Lung (tissue), 17 donors: ENCODE measurements at places on chromosomes 2 and 18. TPM values are rescaled to one million over a fixed set of nuclear protein-coding genes. Genes with fewer than 3 reads are reported as not detected.
A peak's percentile ranks its signal among the peaks of the same experiment; 100 is the strongest.

DNA sequence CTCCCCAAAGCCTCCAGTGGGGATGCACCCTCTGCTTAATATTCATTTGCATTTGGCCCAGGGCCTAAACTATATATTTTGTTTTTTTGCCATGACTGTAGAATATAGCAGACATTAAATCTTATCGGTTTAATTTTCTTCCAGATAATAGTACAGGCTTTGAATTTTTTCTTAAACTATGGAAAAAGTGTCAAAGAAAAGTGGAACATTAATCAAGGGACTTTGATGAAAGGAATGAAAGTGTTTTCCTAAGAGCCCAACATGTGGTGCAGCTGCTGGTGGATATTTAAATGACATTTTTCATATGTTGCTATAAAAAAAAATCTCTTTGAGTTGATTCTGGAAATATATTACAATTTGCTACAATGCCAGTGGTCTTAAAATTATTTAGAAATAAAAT lies 346.8 kb downstream of the CYP26B1 start:
- H3K27ac ChIP-seq = no peak overlapping the region
- H3K4me3 ChIP-seq = no peak overlapping the region
- H3K36me3 ChIP-seq = no peaks in the 10 kb centered on the region
- peaks cover 16% of the 10 kb centered on the region for H3K4me1 ChIP-seq
- no peaks in the 10 kb centered on the region for H3K27me3 ChIP-seq
- peak; percentile 9 for DNase-seq

GRCh38 chr2:26068602-26069298 lies 34.9 kb downstream of the RAB10 start:
- no peak for DNase-seq
- no peak overlapping the region for H3K4me3 ChIP-seq
- peaks cover 2% of the 10 kb centered on the region for H3K36me3 ChIP-seq
- peaks cover 13% of the 10 kb centered on the region for H3K4me1 ChIP-seq

- DNase-seq = no peak
- H3K4me3 ChIP-seq = no peak overlapping the region
- H3K4me1 ChIP-seq = no peaks in the 10 kb centered on the region
- no peak overlapping the region for H3K27ac ChIP-seq
- H3K27me3 ChIP-seq = no peaks in the 10 kb centered on the region
Observed at GRCh38 chr18:49193897-49194296, 243.1 kb upstream of the SMAD7 start.

DNA sequence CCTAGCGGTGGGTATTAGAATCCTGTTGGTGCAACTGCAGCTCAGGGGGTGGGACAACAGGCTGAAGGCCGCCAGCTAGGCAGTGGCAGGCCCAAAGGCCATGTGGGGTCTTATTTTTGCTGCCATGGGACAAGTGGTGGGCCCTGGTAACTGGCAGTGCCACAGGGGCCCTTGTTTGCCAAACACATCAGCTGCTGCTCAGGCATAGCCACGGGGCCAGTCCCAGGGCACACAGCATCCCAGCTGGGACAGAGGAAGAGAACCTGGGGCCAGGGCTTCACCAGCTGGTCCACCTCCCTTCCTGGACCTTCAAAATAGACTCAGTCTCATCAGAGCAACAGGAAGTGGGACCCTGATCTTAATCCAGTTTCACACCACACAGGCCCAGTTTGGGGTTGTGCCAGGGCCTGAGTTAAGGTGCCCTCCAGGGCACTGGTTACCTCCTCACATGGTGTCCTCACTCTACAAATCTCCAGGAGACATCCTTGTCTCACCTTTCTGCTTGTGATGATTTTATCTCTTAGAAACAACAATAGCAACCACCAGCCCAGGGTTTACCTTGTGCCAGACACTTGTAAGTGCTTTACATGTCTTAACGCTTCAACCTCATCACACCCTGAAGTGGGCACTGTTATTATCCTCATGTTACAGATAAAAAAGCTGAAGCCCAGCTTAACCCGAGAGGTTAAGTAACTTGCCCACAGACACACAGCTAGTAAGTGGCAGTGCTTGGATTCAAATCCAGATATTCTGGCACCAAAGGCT lies 98.5 kb downstream of the GYPC start:
- H3K27me3 ChIP-seq = no peaks in the 10 kb centered on the region
- DNase-seq = no peak
- H3K27ac ChIP-seq = no peak overlapping the region
- H3K36me3 ChIP-seq = no peaks in the 10 kb centered on the region
- no peak overlapping the region for H3K4me3 ChIP-seq

DNA sequence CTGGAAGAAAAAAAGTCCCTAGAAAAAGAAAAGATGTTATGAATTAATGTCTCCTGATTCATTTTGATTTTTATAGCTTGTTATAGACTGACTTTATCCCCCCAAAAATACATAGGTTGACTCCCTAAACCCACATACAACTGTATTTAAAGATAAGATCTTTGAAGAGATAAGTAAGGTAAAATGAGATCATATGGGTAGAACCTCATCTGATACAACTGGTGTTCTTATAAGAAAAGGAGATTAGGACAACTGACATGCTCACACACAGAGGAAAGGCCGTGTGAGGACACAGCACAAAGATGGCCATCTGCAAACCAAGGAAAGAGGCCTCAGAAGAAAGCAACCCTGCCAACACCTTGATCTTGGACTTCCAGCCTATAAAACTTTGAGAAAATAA lies 117.5 kb downstream of the CD226 start:
- no peak overlapping the region for H3K4me3 ChIP-seq
- no peak overlapping the region for H3K27ac ChIP-seq
- H3K4me1 ChIP-seq = no peaks in the 10 kb centered on the region
- no peak for DNase-seq
- H3K36me3 ChIP-seq = no peaks in the 10 kb centered on the region

- no peak for DNase-seq
- H3K36me3 ChIP-seq = peaks cover 21% of the 10 kb centered on the region
- H3K4me3 ChIP-seq = no peak overlapping the region
- no peaks in the 10 kb centered on the region for H3K27me3 ChIP-seq
- H3K27ac ChIP-seq = no peak overlapping the region
Observed at GRCh38 chr18:58915006-58915799, 50.5 kb downstream of the ZNF532 start.

UGT1A10 gene
- not detected for total RNA-seq

DNA sequence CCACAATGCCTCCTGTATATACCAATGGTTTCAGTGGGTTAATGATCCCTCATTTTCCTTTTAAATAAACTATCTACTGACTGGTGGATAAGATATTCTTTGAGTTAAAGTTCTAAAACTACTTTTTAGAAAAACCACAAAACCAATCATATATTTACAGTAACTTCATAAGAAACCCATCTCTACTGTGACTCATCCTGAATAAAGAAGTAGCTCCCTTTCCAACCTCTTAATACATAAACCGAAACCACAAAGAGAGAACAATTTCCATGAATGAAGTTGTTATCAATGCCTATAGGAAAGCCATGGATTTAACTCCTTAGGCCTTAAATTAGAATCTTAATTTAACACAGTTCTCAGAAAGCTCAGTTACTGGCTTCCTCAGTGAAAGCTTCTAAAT lies 227.0 kb upstream of the SMAD7 start:
- H3K4me3 ChIP-seq = no peak overlapping the region
- DNase-seq = no peak
- H3K27ac ChIP-seq = no peak overlapping the region
- H3K4me1 ChIP-seq = no peaks in the 10 kb centered on the region
- H3K36me3 ChIP-seq = no peaks in the 10 kb centered on the region

DNA sequence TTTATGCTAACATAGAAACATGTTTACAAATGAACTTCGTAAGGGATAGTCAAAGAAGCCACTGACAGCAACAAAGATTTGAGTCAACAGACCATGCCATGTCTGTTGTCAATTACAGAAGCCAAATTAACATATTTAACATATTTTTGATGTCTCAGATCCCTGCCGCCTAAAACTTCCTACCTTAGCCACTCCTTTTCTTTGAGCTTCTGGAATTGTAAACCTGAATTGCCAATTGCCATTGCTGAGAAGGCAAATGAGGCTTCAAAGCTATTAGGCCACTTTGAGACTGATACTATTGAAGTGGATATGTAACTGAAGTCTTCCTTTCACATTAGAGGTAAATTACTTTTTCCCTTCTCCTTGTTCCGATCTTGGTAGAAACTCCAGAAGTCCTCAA lies 66.0 kb upstream of the DSEL start:
- H3K4me1 ChIP-seq = no peaks in the 10 kb centered on the region
- no peaks in the 10 kb centered on the region for H3K36me3 ChIP-seq
- H3K27me3 ChIP-seq = no peaks in the 10 kb centered on the region
- H3K4me3 ChIP-seq = no peak overlapping the region
- H3K27ac ChIP-seq = no peak overlapping the region
- DNase-seq = no peak

EFEMP1 gene
- total RNA-seq = 190 TPM

EGR4 gene
- not detected for total RNA-seq

- no peak overlapping the region for H3K4me3 ChIP-seq
- H3K36me3 ChIP-seq = peaks cover 3% of the 10 kb centered on the region
- H3K4me1 ChIP-seq = no peaks in the 10 kb centered on the region
- DNase-seq = no peak
- H3K27me3 ChIP-seq = no peaks in the 10 kb centered on the region
- H3K27ac ChIP-seq = no peak overlapping the region
Observed at GRCh38 chr18:697800-698199, 14.6 kb downstream of the ENOSF1 start.

- no peaks in the 10 kb centered on the region for H3K4me1 ChIP-seq
- H3K27ac ChIP-seq = no peak overlapping the region
- no peaks in the 10 kb centered on the region for H3K27me3 ChIP-seq
- H3K4me3 ChIP-seq = no peak overlapping the region
- DNase-seq = peak; percentile 4
Observed at GRCh38 chr2:153299809-153300208, 178.8 kb downstream of the RPRM start.

- H3K27me3 ChIP-seq = no peaks in the 10 kb centered on the region
- peak within 1 kb of the TSS; percentile 95 for H3K27ac ChIP-seq
- peaks cover 12% of the 10 kb centered on the region for H3K4me1 ChIP-seq
- no peaks in the 10 kb centered on the region for H3K36me3 ChIP-seq
- DNase-seq = peak; percentile 76
- H3K4me3 ChIP-seq = peak within 1 kb of the TSS; percentile 72
Observed at GRCh38 chr2:191846515-191847476, at the start of gene CAVIN2. Gene CAVIN2, minus strand, starts transcription at chr2:191847088. Its CDS starts 163 bp downstream, at chr2:191846925.

SERPINB2 gene
- 1.3 TPM for total RNA-seq

IL1F10 gene
- not detected for total RNA-seq

IL18R1 gene
- 35.5 TPM for total RNA-seq

DNA sequence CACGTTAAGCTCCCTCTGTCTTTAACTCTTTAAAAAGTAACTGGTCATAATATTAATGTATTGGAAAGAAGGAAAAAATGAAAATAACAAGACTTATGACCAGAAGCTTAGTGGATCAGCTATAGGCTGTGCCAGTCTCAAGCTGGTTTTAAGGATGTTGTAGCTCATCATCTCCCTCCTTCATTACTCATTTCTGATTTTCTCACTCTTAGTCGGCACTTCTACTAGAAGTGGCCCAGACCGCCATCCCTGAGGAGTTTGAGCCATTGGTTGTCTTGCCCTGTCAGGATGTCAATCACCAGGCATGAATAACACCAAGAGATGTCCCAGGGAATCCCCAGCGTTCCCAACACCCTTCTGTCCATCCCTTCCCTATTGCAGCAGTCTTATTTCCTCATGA lies 151.5 kb downstream of the ASXL3 start:
- H3K27ac ChIP-seq = no peak overlapping the region
- no peak overlapping the region for H3K4me3 ChIP-seq
- no peaks in the 10 kb centered on the region for H3K27me3 ChIP-seq
- DNase-seq = no peak

DNA sequence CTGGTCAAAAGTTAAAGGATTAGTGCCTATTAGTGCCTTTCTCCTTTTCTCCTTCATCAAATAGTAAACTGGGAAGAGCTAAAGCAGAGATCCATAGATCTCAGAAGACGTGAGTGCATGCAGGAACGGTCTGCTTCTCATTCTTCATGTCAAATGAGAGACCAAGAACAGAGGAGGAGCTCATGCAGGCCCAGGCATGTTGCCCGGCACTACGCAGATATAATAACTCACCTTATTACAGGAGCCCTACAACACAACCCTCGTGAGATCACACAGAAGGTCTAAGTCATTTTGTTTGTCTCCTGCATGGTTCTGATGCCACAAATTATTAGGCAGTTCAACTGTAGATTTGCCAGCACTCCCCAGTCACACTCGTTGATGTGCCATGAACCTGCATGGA lies 71.8 kb downstream of the CMPK2 start:
- no peak for DNase-seq
- H3K27ac ChIP-seq = no peak overlapping the region
- no peaks in the 10 kb centered on the region for H3K4me1 ChIP-seq
- H3K4me3 ChIP-seq = no peak overlapping the region
- no peaks in the 10 kb centered on the region for H3K27me3 ChIP-seq
- no peaks in the 10 kb centered on the region for H3K36me3 ChIP-seq

ANKRD23 gene
- total RNA-seq = 6.4 TPM

DNA sequence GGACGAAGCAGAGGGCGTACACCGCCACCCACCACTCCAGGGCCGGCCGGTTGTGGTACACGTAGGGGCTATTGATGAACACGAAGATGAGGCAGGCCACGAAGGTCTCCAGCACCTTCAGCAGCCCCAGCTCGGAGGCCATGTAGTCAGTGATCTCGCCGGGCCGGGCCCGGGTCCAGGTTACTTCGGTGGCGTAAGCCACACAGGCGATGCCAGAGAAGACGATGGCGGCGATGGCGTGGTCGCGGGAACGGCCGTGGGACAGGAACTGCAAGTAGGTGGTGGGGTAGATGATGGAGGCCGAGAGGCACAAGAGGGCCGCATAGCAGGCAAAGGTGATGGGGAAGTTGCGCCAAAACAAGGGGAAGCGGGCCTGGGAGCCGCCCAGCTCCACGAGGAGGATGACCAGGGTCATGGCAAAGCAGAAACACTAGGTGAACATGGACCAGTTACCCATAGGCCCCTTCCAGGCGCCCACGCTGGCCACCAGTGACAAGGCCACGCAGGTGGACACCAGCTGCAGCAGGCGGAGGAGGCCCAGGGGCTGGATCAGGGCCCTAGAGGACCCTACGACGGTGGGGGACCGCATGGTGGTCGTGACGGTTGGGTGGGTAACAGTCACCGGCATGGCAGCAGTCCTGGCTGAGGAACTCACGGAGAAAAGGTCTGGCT lies 128.4 kb upstream of the FAM98A start:
- H3K27me3 ChIP-seq = no peaks in the 10 kb centered on the region
- DNase-seq = no peak
- H3K4me3 ChIP-seq = no peak overlapping the region
- no peak overlapping the region for H3K27ac ChIP-seq
- H3K36me3 ChIP-seq = no peaks in the 10 kb centered on the region

ANKAR gene
- 8.0 TPM for total RNA-seq

DNA sequence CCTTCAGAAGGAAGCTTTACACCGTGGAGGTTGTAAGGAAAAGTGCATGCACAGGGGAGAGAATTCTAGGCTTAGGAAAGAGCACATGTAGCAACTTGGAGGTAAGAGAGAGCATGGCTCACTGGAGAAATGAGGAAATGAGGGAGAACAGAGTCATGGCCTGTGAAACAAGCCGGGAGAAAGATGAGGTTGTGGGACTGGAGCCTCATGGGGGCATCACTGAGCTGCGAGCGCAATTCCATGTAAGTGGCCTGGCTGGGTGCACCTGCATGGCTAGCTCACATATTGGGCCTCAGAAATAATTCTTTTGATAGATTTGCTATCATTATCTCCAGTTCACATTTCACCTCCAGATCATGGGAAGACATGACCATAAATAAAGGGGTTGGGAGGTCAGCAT lies 785.5 kb upstream of the RAB6C start:
- no peaks in the 10 kb centered on the region for H3K27me3 ChIP-seq
- H3K4me3 ChIP-seq = no peak overlapping the region
- no peaks in the 10 kb centered on the region for H3K4me1 ChIP-seq
- no peak overlapping the region for H3K27ac ChIP-seq
- DNase-seq = no peak

KIF5C gene
- total RNA-seq = 1.4 TPM

GRCh38 chr2:176164611-176165369 lies 7.7 kb downstream of the HOXD3 start:
- no peak overlapping the region for H3K4me3 ChIP-seq
- H3K27ac ChIP-seq = no peak overlapping the region
- peaks cover 98% of the 10 kb centered on the region for H3K27me3 ChIP-seq
